ENCODE measurements at places on chromosomes 2 and 18.

GRCh38 chr2:127037476-127037875 is 69.5 kb downstream of the BIN1 start:
- ATAC-seq = no peak

GRCh38 chr18:13527730-13528129 is 198.6 kb downstream of the FAM210A start:
- ATAC-seq = no peak

DNA sequence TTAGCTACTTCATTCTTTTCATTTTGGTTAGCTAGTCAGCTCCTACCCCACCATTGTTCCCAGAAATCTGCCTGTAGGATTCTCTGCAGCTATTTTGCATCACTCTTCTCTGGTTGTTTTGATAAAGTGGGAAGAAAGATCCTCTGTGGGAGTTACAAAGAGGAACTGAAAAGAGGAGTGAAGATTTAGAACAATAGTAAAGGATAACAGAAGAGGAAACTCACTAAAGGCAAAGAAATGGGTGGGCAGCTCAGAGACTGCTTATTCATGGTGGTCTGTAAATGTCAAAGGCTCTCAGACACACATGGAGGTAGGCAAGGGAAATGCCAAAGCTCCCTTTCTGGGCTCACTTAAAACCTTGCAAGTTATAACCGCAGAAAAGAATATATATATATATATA is 17.2 kb upstream of the CD207 start:
- no peak for ATAC-seq

DNA sequence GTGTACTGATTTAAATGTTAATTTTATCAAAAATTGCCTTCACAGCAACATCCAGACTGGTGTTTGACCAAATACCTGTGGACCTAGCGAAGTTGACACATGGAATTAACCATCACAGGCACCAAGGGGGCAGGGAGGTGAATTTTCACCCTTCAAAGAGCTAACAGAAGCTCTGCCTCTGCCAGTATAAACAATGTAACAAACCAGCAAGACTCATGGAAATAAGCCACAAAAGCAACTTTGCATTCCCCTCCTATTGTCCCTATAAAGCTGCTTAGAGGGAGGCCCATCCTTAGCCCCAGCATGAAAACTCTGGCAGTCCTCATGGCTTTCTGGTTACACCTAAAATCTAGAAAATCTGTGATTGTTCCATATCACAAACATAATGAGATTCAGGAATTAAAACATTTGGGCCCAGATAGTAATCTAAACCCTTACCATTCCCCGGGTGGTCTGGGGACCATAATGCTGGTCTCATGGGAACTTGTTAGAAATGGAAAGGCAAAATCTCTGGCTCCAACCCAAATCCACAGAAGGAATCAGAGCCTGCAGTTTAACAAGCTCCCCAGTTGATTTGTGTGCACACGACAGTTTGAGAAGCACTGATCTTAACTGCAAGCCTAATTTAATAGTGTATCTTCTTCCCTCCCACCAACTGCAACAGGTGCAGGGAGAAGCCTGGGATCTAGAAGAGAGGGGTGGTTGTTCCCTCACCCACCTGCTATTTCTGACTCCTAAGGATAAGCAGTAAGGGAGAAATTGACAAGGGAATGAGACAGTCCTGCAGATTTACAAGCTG is 23.1 kb downstream of the SERPINB11 start:
- ATAC-seq = no peak

DNA sequence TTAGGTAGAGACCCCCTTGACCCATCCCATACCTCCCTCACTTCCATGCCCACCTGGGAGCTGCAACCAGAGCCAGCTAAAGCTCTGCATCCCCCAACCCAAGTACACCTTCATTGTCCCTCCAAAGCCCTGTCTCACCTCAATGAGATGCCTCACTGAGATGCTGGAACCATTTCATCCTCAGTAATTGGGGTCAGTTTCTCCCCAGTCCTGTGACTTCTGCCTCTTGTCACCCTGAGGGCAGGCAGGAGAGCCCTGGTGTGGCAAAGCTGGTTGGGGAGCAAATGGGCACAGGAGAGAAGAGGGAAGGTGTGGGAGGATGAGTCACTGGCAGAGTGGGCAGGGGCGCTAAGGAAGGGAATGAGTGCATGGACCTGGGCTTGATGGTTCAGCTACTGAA is 27.9 kb upstream of the NT5DC4 start:
- no peak for ATAC-seq

DNA sequence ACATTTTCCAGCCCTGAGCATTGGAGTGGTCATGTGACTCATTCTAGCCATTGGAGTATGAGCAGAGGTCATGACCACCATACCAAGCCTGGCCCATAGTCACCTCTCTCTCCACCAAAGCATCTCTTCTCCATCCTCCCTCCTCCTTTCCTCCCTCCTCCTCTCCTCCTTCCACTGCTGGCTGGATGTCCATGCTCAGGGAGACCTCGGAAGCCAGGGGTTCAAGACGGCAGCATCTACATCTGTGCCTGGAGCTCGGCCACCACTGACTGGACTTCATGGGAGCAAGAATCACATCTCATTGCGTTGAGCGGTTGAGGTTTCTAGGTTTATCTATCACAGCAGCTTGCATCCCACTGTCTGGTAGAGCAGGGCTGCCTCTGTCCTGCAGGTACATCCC is 252.4 kb downstream of the NDUFA10 start:
- ATAC-seq = no peak

DNA sequence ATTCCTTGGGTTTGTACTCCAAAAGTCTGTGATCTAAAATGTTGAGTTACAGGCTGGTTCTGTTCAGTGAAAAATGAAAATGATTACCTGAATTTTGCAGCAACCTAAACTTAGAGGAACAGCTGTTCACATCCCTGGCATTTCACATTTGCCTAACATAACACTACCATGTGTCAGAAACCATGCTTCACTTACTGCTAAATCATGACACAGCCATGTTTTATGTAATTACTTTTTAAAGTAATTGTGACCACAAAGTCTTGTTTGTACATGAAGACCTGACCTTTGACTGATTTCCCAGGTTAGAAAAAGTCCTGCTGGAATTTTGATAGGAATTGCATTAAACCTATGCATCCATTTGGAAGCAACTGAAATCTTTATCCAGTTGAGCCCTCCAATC is 79.1 kb downstream of the FAM168B start:
- no peak for ATAC-seq

- no peak for ATAC-seq
Observed at GRCh38 chr2:19068206-19068605, 290.2 kb downstream of the OSR1 start.

DNA sequence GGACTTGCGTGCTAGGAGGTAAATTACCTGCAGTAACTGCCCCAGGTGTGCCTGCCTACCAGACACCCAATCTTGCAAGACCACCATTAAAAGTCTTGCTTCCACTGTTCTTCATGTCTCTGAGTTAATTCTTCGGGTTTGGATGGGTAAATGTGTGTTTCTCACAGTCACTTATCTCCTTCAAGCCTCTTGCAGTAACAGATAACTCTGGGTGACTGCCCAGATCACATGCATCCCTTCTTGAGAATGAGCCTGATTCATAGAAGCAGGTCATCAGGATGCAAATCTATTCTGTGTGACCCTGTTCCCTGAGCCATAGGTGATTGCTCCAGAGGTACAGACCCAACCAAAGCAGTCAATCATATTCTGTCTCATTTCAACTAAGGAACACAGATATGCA is 194.6 kb downstream of the METTL4 start:
- ATAC-seq = no peak

DNA sequence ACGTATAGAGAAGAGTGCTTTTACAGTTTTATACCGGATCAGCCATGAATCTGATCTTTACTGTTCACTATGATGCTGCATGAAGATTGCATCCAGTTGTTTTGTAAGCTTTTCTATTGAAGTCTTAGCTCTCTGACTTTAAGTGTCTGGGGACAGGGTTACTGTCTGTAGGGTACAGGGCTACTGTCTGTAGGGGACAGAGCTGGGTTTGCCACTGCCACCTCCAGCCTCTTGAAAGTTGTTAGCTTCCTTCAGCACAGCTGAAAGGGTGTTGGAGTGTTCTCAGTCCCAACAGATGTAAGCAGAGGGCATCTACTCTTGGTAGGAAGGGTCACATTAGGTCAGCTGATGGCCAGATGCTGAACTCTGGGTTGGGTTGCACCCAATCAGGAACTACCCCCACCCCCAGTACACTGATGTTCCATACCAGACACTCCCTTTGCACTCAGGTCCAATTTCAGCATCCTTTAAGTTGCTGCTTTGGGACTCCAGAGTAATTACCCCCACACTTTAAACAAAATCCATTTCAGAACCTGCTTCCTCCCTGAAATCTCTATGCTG is 58.0 kb downstream of the MYL12B start:
- ATAC-seq = no peak

DNA sequence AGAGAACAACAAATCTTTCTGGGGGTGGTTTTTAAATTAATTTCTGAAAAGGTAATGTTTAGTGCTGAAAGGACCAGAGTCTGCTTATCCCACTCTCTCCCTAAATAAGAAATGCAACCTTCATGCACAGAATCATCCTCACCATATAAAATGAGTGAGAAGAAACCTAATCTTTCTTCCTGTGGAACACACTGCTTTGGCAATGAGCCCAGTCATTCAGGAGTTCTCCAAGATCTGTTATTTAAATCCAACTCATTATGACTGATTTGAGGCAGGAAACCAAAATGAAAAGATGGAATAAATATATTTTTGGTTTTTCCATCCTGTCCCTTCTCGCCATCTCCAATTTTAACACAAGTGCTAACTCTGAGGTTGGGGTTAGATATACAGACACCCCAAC is 228.3 kb downstream of the SRBD1 start:
- no peak for ATAC-seq

DNA sequence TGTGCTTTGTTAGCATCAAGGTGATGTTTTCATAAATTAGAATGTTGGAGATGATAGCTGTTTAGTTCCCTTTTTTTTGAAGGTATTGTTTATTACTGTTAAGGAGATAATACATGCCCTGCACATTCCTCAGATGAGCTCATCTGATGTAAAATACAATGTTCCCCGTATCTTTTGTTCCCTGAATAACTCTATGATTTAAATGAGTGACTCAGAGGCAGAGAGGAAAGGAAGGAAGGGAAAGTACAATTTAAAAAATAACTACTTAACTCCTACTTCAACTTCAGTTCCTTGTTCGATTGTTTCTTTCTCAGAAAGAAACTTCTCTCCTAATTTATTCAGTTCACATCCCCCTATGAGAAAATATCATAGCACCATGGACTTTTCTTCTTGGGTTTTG is 208.7 kb downstream of the KCNE4 start:
- no peak for ATAC-seq

GRCh38 chr2:176283291-176284068 is 14.2 kb downstream of the MTX2 start:
- no peak for ATAC-seq

DNA sequence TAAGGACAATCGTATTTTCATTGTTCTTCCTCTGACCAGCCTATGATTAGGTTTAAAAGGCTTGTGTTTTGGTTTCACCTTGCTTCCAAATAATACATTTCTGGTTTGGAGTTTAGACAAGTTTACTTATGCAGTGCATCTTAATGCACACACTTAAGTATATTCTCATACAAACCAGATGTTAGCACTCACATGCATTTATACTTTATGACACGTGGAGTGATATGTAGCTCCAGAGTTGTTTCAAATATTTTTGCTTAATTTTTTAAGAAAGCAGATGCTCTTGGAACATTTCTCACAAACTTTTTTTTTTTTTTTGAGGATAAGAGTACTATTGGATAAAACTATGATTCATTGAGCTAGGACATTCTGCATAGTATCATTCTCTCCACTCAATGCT is 109.9 kb downstream of the PDE1A start:
- ATAC-seq = no peak

- ATAC-seq = no peak
Observed at GRCh38 chr2:84486441-84487115, 27.5 kb upstream of the SUCLG1 start.

DNA sequence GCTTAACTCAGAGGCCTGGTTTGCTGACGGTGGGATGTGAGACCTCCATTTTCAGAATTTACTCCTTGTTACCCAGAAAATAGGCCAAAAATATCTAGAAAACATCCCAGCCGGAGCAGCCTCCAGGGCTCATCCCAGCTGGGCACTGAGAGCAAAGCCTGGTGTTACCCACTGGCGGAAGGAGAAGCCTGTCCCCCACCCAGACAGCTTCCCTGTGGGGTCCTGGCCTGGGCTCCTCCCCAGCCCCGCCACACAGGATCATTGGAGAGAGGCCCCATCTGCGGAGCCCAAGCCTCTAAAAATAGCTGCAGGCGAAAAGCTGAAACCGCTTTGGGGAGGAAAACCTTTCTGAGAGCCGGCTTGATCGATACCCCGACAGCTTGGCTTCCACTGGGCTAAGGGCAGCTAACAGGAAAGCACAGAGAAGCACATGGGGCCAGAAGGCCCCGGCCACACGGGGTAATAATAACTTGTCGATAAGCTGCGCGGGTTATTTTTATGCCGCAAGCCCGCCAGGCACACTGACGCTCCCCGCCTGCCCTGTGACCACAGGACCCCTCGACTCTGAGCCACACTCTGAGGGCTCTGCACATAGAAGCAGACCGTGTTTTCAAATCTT is 26.9 kb upstream of the FAHD2A start:
- ATAC-seq = no peak

GRCh38 chr2:165793161-165793778 is 777 bp downstream of the GALNT3 start:
- no peak for ATAC-seq

GRCh38 chr2:60303680-60304079 is 249.8 kb downstream of the BCL11A start:
- ATAC-seq = no peak

GRCh38 chr18:34650121-34650545 is 60.0 kb upstream of the DTNA start:
- ATAC-seq = no peak

- no peak for ATAC-seq
Observed at GRCh38 chr2:132824716-132825115, 154.7 kb upstream of the LYPD1 start.

DNA sequence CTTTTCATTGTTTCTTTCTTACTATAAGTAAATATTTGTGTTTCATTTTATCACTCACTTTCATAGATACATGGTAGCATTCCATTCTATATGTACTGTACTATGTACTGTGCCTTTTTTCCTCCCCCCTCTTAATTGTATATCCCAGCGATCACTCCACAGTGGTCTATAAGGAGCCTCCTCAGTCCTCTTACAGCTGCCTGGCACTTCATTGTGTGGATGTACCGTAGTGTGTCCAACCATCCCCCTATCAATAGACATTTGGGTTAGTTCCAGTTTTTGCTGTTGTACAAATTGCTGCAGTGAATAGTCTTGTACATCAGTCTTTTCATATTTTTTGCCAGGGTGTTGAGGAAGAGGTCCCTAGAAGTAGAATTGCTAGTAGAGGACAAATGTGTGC is 21.4 kb upstream of the DRC1 start:
- no peak for ATAC-seq

- no peak for ATAC-seq
Observed at GRCh38 chr2:322326-322725, 34.4 kb upstream of the ALKAL2 start.

DNA sequence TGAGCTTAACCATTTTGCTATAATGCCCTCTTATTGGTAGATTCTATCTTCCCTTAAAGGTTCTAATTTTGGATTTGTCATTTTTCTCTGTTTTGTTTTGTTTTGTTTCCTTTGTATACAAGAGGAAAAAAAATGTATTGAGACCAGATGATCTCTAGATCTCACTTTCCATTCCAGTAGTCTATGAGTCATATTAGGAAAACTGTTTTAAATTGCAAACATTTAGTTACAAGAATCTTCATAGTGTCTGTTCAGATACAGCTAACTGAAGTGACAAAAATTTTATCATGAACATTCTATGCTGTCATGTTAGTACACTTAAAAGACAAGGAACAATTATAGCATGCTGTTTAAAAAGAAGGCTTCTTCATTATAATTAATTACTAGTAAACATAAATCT is 322.8 kb downstream of the LRRTM4 start:
- no peak for ATAC-seq

- no peak for ATAC-seq
Observed at GRCh38 chr2:3491306-3491705, 28.0 kb downstream of the ADI1 start.

All from activated CD4-positive, CD25-positive, alpha-beta regulatory T cell treated with anti-CD3 and anti-CD28 coated beads, Interleukin-2, amount 50 U/mL, for 24 hours (primary cell).